HT-29 (cell line): ENCODE measurements at places on chromosomes 5 and 9. TPM values are rescaled to one million over a fixed set of nuclear protein-coding genes. Genes with fewer than 3 reads are reported as not detected.
A peak's percentile ranks its signal among the peaks of the same experiment; 100 is the strongest.

GRCh38 chr5:16855485-16855884 lies 80.6 kb downstream of the MYO10 start:
- no peak for DNase-seq

DNA sequence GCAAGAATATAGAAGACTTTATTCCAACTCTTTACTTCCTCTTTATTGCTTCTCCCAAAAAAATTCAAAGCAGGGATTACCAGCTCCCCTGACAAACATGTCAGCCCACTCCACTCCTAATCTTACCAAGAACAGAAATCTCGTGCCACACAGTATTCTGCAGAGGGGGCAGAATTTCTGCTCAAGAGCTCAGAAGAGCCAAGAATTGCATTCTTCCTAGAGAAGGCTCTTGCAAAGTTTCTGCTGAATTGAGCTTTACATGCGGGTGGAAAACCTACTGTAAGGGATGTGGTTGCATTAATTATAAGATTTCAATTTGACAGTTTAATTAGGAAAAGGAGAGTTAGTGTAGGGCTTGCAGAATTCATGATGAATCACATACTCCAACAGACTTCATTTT lies 428.5 kb downstream of the CETN3 start:
- DNase-seq = no peak

- DNase-seq = peak; percentile 72
Measured at GRCh38 chr5:179858241-179858585, 404 bp downstream of the MRNIP start.

OBP2B gene
- total RNA-seq = not detected in 2 replicates

DNA sequence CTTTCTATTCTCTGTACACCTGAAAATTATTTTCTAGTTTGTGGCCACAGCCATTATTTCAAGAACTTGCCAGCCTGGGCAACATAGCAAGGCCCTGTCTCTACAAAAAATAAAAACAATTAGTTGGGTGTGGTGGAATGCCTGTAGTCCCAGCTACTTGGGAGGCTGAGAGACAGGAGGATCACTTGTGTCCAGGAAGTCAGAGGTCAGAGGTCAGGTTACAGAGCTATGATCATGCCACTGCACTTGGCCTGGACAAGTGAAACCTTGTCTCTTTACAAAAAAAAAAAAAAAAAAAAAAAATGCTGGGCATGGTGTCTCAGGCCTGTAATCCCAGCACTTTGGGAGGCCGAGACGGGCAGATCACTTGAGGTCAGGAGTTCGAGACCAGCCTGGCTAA lies 58.3 kb downstream of the HMGCR start:
- DNase-seq = no peak

- DNase-seq = no peak
Measured at GRCh38 chr9:136741883-136742571, 713 bp downstream of the LCN10 start.

NMUR2 gene
- total RNA-seq = 20.6 and 26.2 TPM in 2 replicates

PCDHB7 gene
- total RNA-seq = 0.05 TPM in 2 replicates

DNA sequence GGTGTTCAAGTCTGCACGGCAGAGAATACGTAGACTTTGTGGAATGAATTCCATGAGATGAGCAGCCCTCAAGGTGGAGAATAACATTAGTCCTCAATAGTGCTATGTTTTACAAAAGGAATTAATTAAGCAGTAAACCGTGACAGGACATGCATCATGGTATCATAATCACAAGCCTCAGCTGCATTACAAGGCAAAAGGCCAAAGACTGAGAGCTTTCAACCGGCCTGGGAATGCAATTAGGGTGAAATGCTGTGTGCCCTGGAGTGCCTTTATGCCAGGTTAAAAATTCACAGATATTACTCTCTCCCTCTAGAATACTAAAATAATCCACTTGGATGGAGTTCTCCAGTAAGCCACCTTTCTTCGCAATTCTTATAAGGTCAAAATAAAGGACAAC lies 270.6 kb downstream of the MLLT3 start:
- no peak for DNase-seq

SLC46A2 gene
- total RNA-seq = not detected in 2 replicates

PCDHGA6 gene
- 0.21 and 0.48 TPM in 2 replicates for total RNA-seq

GRCh38 chr9:83185488-83186154 lies 122.7 kb upstream of the RASEF start:
- no peak for DNase-seq

AMACR gene
- 11.0 and 13.6 TPM in 2 replicates for total RNA-seq

HK3 gene
- total RNA-seq = not detected in 2 replicates
